ENCODE measurements at places on chromosomes 7 and 10.

GRCh38 chr10:96124230-96125141 is 5.6 kb upstream of the ZNF518A start:
- DNase-seq, result no peak

DNA sequence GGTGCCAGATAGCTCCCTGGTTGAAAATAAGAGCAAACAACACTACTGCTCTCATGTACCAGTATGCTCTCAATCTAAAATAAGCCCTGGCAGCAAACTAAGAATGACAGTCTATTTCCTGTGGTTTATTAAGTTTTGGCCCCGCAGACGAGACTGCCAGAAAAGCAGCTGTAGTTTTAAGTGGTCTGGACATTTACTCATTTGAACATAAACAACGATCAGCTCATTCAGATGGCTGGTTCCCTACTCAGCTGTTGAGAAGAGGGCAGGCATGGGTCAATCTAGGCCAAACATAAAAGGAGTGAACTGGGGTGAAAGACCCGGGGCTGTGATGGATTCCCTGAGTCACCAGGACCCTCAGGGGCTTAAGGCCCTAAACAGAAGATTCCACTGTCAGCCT is 4.5 kb downstream of the TRIL start:
- no peak for DNase-seq

DNA sequence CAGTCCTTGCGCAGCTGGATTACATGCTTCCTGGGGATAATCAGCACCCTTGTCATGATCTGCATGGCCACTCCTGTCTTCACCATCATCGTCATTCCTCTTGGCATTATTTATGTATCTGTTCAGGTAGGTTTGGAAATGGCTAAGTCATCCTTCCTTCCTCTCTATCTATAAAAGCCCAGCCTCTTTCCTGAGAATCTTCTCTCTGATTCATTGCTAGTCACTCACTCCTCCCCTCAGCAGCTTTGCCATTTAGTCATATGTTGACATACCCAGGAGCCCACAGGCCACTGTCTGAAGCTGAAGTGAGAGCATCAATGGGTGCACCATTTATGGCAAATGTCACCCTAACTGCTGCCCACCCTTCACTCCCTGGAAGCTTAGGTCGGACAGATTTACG is 52.0 kb downstream of the ABCC2 start:
- DNase-seq, result peak; percentile 69

- DNase-seq, result no peak
These were observed 16.6 kb upstream of the AQP1 start for GRCh38 chr7:30894866-30895605.

DNA sequence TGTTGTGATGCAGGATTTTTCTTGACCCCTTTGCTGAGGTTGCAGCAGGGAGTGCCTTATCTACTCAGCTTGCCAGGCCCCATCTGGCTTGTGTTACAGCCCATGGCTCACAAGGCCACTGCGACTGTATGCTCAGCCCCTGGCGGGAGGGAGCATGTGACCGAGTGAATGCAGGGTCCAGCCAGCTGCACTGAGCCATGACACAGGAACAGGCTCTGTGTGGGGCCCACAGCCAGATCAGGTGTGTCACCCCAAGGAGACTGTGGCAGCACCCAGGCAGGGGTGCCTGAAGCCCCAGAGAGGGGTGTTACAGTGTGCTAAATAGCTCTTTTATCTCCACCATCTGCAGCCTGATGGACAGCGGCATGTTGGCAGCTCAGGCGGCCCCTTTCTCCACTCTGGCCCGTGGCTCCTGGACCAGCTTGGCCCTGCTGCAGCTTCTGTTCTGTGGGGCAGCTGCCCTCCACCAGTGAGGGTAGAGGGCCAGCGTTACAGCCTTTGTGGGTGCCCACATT is 2.6 kb upstream of the PCBD1 start:
- no peak for DNase-seq

DNA sequence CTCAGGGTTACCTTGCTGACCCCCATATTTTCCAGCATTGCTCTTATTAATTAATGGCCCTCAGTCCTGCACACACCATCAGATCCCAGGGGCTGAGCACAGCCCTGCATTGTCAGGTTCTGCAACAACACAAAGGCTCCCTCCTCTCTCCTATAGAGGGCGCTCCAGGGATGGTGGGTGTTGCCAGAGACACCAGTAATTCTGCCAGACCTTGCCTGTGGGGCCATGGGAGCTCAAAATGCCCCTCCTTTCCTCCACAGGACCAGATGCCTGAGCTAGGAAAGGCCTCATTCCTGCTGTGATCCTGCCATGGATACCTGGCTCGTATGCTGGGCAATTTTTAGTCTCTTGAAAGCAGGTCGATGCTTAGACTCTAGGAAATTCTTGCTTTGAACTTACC is 42.8 kb upstream of the PRSS58 start:
- DNase-seq, result no peak

DNA sequence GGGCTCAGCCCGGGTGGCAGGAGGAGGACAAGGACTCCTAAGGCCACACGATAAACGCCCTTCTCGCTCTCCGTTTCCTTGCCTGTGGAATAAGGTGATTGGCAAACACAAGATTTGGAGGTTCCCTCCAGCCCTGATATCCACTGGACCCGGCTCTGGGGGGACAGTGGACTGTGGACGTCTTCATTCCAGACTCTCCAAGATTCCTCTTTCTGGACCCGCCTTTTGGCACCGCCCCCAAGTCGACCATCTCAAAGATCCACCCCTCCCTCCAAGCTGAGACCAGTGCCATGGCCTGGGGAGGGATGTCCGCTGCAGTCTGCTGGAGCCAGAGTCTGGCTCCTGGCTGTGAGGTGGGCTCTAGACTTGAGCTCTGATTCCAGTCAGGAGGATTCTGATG is 23.6 kb downstream of the ZNF783 start:
- no peak for DNase-seq

GRCh38 chr10:36670621-36671402 is 454.6 kb upstream of the ANKRD30A start:
- peak; percentile 45 for DNase-seq

DNA sequence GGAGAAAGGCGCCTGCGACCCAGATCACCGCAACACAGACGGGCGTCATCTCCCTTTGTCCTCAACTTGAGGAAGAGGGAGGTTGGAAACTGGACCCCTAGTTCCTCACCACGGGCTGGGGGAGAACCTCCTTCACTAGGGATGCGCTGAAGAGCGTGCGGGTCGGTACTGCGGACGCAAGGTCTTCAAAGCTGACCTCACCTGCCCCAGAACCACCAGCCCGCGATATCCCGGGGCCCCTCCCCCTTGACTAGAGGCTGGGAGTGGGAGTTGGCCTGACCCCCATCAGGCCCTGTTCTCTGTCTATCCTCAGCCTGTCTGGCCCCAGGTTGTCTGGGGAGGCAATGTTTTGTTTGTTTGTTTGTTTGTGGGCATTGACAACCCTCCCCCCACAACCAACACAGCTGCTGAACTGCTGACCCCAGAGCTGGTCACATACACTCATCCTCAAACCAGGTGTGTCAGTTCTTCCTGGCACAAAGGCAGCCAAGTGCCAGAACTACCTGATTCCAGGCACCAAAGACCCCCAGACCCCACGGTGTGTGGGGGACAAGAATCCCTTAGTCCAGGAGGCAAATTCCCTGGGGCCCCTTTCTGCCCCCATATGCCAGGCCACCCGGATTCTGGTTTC is 2.9 kb downstream of the NPM3 start:
- no peak for DNase-seq

DNA sequence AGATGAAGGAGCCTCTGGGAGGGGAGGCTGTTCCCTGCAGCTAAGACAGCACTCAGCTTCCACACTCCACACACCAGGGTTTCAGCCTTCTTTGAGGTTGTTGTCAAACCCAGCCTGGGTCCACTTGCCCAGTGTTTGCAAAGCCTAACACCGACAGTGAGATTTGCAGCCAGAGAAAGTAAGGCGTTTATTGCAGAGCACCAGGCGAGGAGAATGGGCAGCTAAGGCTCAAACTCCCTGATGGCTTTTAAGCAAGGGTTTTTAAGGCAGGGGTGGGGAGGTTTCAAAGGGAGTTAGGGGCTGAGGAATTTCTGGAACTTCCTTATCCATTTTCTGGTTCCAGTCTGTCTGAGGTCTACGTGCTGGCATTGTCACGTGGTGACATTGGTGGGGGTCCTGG is 4.7 kb upstream of the ZNF775 start:
- no peak for DNase-seq

DNA sequence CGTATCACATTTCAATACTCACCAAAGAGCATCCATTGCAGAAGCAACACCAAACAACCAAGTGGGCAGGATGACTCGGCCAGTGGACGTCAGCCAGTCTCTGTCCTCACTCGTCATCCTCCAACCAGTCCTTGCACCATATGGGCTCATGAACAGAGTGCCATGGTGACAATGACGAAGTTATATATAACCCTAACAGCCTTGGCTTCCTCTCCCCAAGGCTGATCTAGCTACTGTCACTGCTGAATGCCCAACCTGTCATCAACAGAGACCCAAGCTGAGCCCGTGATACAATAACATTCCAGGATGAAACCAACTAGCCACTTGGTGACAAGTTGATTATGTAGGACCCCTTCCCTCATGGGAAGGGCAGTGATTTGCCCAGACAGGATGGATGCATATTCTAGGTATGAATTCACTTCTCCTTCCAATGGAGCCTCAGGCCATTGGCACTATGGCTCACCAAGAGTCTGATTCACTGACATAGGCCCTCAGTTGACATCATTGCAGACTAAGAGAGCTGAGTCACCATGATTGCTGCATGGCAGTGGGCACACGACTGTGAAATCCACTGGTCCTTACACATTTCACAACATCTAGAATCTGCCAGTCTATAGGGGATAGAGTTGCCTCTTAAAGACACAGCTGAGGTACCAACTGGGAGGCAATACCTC is 26.3 kb upstream of the PPIF start:
- DNase-seq, result peak; percentile 89

DNA sequence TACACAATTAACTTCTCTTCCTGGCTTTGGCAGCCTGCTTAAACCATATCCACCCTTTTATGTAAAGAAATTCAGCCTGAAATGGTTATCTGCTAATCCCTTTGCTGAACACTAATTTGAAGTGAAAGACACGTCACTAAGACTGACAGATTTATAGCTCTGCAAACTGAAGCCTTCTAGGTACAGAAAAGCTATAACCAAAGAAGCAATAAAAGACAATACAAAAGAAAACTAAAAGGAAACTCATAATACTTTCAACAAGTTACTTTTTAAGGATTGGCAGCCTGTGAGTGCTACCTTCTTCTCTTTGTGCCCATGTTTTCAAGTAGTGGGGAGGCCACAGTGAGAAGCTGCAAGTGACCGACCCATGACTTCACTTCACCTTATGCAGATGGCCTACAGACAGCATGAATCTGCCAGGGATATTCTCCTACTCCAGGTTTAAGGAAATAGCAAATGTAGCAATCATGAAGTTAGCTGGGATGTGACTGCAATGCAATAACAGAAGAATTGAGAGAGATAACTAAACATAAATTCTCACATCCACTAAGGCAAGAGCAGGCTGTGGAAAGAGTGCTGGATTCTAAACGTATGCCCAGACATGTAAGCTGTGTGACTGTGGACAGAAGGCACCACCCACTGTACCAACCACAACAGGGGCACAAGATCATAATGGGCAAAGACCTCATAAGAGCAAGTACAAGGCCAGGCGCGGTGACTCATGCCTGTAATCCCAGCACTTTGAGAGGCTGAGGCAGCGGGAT is 10.7 kb upstream of the SPOCK2 start:
- no peak for DNase-seq

GRCh38 chr7:42081671-42082070 is 155.3 kb downstream of the GLI3 start:
- DNase-seq, result no peak

GRCh38 chr7:131945957-131946544 is 389.6 kb upstream of the PODXL start:
- DNase-seq, result no peak

DNA sequence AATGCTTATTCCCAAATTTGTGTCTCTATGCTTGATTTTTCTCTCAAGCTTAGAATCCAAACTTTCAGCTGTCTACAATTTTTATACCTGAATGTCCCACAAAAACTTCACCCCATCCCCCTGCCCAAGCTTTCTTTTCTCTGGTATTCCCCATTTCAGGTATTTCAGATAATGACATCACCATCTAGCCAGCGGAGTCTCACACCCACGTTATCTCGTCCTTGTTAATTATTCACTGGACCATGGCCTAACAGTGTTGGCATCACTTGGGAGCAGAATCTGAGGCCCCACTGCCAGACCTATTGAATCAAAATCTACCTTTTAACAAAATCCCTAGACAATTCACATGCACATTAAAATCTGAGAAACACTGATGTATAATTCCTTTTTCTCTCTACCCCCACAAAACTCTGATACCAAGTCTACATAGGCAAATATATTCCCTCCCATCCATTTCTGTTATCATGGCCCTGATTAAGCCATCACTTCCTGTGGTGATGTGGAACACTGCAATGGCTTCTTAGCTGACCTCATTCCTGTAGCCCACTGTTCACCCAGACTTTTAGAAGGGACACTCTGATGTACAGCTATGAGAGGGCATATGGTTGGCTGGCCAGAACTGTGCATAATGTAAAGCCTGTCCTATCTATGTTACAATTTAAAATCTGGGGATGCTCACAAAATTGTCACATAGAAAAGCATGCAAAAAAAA is 31.4 kb downstream of the ZNF438 start:
- DNase-seq, result no peak

- DNase-seq, result no peak
These were observed 41.3 kb upstream of the SRPK2 start for GRCh38 chr7:105429746-105430612.

- DNase-seq, result no peak
These were observed 202.7 kb downstream of the EBF3 start for GRCh38 chr10:129761197-129761972.

- DNase-seq, result no peak
These were observed 14.9 kb downstream of the SLC25A28 start for GRCh38 chr10:99605351-99605750.

DNA sequence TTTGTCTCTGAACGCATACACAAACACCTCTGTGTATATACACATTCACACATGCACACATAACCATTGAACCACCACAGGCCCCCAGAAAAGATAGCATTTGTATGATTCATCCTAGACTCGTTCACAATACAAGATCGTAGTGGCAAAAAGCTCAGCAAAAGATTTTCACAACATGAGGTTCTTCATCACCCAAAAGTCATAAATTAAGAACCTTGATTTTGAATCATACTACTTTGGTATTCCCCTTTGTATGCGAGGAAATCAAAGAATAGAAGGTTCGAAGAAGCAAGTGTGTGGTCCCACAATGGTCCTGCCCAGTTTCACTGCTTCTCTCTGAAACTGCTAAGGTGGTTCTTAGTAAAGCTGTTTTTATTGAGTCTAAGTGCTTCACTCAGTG is 200.7 kb downstream of the CELF2 start:
- DNase-seq, result no peak

- no peak for DNase-seq
These were observed 184.5 kb downstream of the PHTF2 start for GRCh38 chr7:77982926-77983550.

DNA sequence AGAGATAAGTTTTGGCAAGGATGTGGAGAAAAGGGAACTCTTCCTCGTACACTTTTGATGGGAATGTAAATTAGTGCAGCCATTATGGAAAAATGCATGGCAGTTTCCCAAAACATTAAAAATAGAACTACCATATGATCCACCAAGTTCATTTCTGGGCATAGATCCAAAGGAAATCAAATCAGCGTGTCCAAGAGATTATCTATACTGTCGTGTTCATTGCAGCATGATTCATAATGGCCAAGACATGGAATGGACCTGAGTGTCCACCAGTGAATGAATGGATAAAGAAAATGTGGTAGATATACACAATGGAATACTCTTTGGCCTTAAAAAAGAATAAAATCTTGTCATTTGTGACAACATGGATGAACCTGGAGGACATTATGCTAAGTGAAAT is 70.3 kb upstream of the RSU1 start:
- DNase-seq, result peak; percentile 69

GRCh38 chr10:77090381-77091356 is 546.9 kb downstream of the KCNMA1 start:
- no peak for DNase-seq

GRCh38 chr7:28062197-28062991 is 118.2 kb downstream of the JAZF1 start:
- DNase-seq, result no peak

All from stromal cell of bone marrow (primary cell).